ENCODE measurements at places on chromosomes 16 and 17.

GRCh38 chr16:10836174-10836853 lies 17.7 kb upstream of the TVP23A start:
- no peak for DNase-seq

GRCh38 chr16:77916111-77916510 lies 106.2 kb upstream of the CLEC3A start:
- no peak for DNase-seq

- DNase-seq, result no peak
Measured at GRCh38 chr17:79809530-79810129, 12.8 kb upstream of the CBX8 start.

DNA sequence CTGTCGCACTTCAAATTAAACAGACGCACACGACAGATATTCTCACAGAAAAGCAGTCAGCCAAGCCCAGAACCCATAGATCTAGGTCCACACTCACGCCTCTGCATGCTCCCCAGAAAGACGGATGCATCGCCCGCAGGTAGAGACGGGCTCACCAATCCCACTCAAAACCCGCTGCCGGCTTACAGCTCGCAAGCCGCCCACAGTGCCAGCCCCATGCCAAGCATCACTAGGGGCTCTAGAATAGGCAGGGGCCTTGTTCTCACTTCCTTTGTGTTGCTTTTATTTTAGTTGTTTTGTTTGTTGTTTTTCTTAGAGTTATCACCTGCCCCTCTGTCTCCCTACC lies 336 bp upstream of the BMERB1 start:
- DNase-seq, result no peak

DNA sequence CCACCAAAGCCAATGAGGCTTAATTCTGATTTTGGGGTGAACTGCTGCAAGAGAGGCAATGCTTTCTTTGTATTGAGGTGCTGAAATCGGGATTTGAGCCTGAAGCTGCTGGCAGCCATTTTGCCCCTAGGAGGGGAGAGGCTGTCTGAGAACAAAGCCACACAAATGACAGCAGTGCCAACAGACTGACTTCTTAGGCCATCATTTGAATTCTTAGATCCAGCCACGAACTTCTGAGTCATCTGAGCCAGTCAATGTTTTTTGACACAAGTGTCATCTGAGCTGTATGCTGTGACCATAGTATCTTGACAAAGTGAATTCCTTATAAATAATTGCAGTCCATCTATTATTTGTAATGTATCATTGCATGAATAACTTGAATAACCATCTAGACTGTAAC lies 29.0 kb downstream of the HYDIN start:
- no peak for DNase-seq

All from stimulated activated CD4-positive, alpha-beta T cell treated with anti-CD3 and anti-CD28 coated beads, Interleukin-12 subunit alpha, Interleukin-12 subunit beta, amount 100 ng/mL, for 24 hours (primary cell).